ENCODE measurements at places on chromosomes 2 and 18.

DNA sequence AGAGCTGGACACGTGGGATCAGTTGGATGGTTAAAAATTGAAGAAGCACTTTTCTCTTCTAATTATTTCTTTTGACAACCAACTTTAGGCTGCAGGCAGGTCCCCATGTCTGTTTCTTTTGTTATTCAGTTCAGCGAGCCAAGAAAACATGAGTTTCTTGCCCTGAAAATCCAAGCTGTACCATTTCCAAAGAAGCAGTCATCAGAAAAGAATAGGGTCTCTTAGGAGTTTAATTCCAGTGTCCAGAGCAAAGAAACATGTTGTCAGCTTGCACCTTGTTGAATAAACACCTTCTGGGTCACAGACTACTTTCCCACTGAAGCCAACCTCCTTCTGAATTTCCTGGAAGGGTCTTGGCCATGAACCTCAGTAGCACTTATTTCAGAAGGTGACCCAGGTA is 170.5 kb upstream of the COPS8 start:
- DNase-seq = no peak

GRCh38 chr2:18637196-18637595 is 47.8 kb upstream of the NT5C1B start:
- no peak for DNase-seq

- no peak for DNase-seq
Observed at GRCh38 chr2:127546797-127547196, 11.3 kb downstream of the MYO7B start.

DNA sequence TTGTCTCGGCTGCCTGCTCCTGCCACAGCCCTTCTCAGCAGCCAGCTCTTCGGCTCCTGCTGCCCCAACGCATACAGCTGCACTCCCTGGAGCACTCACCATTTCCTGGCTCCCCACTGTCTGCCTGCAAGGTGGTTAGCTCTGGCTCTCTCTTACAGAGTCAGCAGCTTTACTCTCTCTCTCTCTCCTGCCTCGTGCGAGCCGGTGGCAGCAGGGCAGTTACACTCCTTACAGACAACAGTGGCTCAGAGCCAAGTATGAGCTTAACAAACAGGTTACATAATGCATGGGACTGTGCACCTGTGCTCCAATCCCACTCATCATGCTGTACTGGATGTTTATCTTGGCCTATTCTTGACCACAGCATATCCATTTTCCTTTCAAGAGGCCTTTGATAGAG is 47.4 kb upstream of the DNAJC10 start:
- no peak for DNase-seq

DNA sequence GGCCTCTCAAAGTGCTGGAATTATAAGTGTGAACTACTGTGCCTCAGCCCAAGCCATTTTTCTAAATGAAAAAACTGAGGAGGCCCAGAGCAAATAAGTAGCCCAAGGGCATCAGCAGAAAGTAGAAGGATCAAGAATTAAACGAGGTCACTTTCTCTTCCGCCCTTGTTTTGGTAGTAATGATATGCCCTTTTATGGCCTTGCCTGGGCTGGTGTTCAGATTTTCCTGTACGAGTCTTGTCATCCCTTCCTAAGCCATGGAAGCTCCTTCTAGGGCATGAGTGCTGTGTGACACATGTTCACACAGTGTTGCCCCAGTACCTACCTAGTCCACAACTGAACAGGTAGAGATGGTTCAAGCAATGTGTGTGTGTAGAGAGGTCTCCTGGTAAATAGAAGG is 6.6 kb downstream of the HPCAL1 start:
- no peak for DNase-seq

- DNase-seq = no peak
Observed at GRCh38 chr2:11303290-11304013, 41.0 kb downstream of the ROCK2 start.

Measured in type B pancreatic cell (in vitro differentiated cells).